Astrocyte (in vitro differentiated cells and primary cell): ENCODE measurements at places on chromosomes 2 and 18. TPM values are rescaled to one million over a fixed set of nuclear protein-coding genes. Genes with fewer than 3 reads are reported as not detected.

Gene FZD7
- 61.5 and 65.9 TPM in 2 replicates for total RNA-seq

Gene INPP5D
- total RNA-seq, result 8.9 and 14.7 TPM in 2 replicates

- DNase-seq, result no peak
These were observed 598 bp upstream of the WBP1 start for GRCh38 chr2:74457549-74458131.

GRCh38 chr2:151819920-151820319, 8.3 kb downstream of the ARL5A start:
- DNase-seq, result no peak

GRCh38 chr2:141767051-141767450, 363.8 kb downstream of the LRP1B start:
- peak; percentile 92 for DNase-seq

GRCh38 chr18:49961271-49961670, 147.9 kb upstream of the ACAA2 start:
- DNase-seq, result no peak

- DNase-seq, result no peak
These were observed 22.3 kb downstream of the QPCT start for GRCh38 chr2:37366773-37367172.

- no peak for DNase-seq
These were observed 81.1 kb downstream of the LRRFIP1 start for GRCh38 chr2:237708491-237708890.

DNA sequence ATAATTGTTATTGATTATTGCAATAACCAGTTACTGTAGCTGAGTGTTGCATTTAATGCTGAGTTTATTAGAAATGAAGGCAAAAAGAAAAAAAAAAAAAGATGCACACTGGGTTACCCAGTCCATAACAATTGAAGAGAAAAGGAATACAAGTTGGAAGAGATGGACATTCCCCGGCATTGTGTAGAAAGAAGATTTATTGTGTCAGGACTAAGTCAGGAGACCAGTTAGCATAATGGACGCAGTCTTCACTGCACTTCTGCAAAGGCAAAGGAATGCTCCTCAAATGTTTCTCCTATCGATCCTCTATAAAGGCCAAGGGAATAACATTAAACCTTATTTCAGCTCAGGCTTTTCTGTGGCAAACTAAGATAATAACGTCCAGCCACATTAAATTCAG, 157.8 kb downstream of the INSIG2 start:
- no peak for DNase-seq

DNA sequence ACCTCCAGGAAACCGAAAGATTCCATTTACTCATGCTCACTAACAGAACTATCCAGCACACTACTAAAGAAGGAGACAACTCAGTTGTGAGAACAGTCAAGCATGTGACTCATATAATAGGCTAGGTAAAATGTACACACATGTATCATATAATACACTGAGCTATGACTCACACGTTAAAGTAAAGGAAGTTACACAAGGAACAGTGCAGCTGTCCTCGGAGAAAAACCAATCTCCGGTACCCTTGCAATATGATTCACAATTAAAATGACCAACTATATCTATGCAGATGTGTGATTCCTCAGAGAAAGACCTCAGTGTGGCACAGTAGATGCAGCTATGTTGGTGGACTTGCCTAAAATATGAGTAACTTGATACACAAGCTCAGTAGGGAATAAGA, 76.5 kb downstream of the STRN start:
- peak; percentile 96 for DNase-seq
